ENCODE measurements at places on chromosomes 16 and 17.

DNA sequence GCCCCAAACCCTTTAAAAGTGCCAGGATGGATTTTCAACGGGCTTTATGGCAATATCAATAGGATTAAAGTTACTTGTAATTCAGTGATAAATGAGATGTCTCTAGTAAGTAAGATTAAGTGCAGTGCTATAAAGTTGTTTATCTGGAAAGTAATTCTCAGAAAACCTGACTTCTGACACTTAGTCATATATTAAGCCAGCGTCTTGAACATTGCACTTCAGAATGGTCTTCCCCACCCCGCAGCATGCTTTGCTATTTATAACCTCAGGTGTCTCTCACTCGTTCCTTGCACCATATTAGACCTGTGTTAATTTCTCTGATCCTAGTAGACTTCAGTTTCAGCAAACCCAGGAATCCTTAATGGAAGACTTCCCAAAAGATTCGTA, 2.1 kb upstream of the MAF start:
- H3K4me3 ChIP-seq: no peak overlapping the region
- no peaks in the 10 kb centered on the region for H3K27me3 ChIP-seq
- H3K36me3 ChIP-seq: no peaks in the 10 kb centered on the region

DNA sequence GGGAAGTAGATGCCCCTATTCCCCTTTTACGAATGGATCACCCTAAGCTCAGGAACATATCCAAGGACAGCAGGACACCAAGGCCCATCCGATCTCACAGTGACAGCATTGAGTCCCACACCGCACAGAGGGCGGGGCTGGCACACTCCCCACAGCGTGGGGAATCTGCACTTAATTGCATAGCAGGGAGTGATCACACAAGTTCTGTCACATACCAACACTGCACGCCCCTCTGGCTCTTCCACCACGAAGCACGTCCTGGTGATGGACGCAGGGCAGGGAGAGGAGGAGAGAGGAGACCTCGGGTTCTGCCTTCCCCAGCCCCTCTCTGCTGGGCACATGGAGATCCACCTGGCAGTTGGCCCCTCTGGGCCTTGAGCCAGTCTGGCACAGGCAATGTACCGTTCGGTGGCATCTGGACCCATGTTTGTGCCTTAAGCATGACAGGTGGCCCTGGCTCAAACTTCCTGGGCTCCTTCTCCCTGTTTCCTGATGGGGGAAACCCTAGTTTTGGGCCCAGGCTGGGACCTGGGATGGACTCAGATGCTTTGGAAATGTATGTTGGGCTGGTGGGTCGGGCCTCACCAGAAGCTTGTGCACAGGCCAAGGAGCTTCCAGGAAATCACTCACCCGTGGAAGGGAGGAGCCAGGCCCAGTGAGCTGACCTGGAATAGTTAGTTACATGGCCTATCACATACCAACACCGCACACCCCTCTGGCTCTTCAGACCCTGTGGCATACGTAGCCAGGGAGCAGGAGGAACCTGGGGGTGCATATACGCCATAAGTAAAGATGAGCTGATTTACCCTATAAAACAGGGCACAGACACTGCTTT, 35.1 kb upstream of the CREBBP start:
- H3K27me3 ChIP-seq: peaks cover 8% of the 10 kb centered on the region
- H3K36me3 ChIP-seq: no peaks in the 10 kb centered on the region
- H3K4me1 ChIP-seq: no peaks in the 10 kb centered on the region
- H3K27ac ChIP-seq: no peak overlapping the region
- H3K4me3 ChIP-seq: no peak overlapping the region

- H3K27me3 ChIP-seq: no peaks in the 10 kb centered on the region
- no peaks in the 10 kb centered on the region for H3K4me1 ChIP-seq
- no peak for DNase-seq
- no peak overlapping the region for H3K4me3 ChIP-seq
Observed at GRCh38 chr17:36524428-36524876, 10.2 kb downstream of the MYO19 start.

- H3K27ac ChIP-seq: peak overlapping the region; percentile 96
- peaks cover 93% of the 10 kb centered on the region for H3K4me1 ChIP-seq
- DNase-seq: no peak
- no peaks in the 10 kb centered on the region for H3K27me3 ChIP-seq
- H3K36me3 ChIP-seq: no peaks in the 10 kb centered on the region
Observed at GRCh38 chr16:70706948-70707465, 21.2 kb upstream of the MTSS2 start.

- no peak overlapping the region for H3K4me3 ChIP-seq
- no peaks in the 10 kb centered on the region for H3K36me3 ChIP-seq
- H3K27ac ChIP-seq: no peak overlapping the region
- DNase-seq: no peak
- no peaks in the 10 kb centered on the region for H3K27me3 ChIP-seq
Observed at GRCh38 chr16:85156440-85156839, 44.2 kb upstream of the CIBAR2 start.

DNA sequence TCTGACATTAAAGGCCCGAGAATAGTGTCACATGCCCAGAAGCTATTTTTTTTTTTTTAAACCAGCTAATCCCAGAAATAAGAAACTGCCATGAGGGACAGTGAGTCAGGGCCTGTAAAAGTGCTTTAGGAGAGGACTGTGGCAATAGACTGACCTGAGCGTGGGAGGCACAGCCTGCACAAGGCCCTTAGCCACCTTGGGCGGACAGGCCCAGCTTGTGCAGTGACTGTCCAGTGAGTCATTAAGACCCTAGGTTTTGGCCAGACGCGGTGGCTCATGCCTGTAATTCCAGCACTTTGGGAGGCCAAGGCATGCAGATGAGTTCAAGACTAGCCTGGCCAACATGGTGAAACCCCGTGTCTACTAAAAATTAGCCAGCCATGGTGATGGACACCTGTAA, 343.0 kb upstream of the ZFHX3 start:
- no peaks in the 10 kb centered on the region for H3K4me1 ChIP-seq
- H3K4me3 ChIP-seq: no peak overlapping the region
- no peaks in the 10 kb centered on the region for H3K36me3 ChIP-seq
- H3K27me3 ChIP-seq: no peaks in the 10 kb centered on the region
- no peak for DNase-seq

DNA sequence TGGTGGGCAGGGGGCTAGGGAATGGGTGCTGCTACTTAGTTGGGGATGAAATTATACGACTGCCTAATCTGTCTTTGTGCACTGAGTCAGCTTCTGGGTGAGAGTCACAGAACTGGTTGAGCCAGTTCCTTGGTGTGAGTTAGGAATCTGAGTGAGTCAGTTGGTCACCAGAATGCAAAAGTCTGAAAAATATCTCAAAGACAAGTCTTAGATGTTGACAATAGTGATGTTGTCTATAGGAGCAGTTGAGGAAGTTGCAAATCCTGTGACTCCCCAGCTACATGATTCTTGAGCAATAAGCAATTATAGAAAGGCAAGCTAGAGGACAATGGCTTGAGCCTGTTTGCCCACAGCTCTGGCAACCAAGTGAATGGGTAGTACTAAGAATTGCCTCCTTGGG, 399.2 kb downstream of the CNTNAP4 start:
- H3K27me3 ChIP-seq: no peaks in the 10 kb centered on the region
- no peak overlapping the region for H3K4me3 ChIP-seq
- no peaks in the 10 kb centered on the region for H3K4me1 ChIP-seq
- no peak overlapping the region for H3K27ac ChIP-seq

DNA sequence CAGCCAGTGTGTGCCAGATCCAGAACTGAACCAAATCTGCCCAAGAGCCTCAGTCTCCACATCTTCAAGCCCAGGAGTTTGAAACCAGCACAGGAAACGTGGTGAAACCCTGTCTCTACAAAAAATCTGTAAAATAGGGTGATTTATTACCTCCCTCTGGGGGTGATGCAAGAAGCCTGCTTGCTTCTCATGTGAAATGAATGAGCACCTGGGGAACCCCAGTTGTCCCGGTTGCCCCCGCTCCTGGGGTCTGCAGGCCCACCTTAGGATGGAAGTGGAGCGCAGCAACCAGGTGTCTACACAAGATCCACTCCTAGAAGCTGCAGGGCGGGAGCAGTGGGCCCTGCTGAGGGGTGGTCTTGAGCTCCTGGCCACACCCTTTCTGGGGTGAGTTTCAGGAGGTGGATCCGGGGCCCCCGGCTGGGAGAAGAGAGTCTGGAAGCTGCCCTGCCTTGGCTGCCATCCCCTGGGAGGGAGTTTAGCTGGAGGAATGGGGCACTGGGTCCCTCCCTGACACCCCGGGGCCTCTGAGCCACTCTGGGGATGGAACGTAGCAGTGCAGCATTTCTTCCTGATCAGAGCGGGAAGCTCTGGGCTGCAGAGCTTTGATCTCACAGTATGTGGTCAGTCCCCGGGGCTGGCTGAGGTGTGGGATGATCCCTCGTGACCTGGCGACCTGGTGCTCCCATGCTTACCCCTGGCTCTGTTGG, 117.8 kb downstream of the RAB11FIP4 start:
- H3K4me1 ChIP-seq: peaks cover 14% of the 10 kb centered on the region
- no peak for DNase-seq
- H3K27ac ChIP-seq: no peak overlapping the region
- H3K4me3 ChIP-seq: no peak overlapping the region
- H3K36me3 ChIP-seq: no peaks in the 10 kb centered on the region
- H3K27me3 ChIP-seq: no peaks in the 10 kb centered on the region

Measured in esophagus muscularis mucosa (tissue), 4 donors.